ENCODE measurements at places on chromosomes 5 and 9.

DNA sequence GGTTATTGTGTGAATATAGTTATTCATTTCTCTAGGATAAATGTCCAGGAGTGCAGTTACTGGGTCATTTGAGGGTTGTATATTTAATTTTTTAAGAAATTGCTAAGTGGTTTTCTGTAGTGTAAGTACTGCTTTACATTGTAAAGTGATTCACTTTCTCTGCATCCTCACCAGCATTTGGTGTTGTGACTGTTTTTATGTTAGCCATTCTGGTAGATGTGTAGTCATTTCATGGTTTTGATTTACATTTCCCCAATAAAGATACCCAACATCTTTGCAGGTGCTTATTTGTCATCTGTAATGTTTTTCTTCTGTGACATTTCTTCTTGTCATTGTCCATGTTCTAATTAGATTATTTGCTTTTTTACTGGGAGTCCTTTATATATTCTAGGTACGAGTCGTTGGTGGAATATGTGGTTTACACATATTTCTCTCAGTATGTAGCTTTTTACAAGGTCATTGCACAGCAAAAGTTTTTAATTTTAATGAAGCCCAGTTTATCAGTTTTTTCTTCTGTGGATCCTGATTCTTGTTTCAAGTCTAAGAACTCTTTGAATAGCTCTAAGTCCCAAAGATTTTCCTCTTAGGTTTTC is 34.0 kb downstream of the SCGB3A1 start:
- no peak for DNase-seq

DNA sequence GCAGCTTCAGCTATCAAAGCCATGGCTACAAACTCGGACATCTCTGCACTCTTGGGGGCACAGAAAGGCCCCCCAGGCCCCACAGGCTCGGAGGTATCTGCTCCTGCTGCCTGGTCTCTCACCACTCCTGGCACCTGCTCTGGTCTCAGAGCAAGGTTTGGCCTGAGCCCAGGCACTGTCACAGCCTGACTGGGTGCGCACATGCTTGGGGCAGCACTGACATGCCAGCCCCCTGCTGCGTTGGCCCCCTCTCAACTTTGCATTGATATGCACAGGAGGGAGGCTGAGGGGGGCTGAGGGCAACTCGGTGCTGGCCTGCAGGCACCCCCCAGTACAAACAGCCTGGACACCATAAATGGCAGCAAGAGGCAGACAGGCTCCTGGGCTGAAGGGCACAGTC is 27.1 kb upstream of the GHR start:
- no peak for DNase-seq

GRCh38 chr5:129046151-129046550 is 48.4 kb upstream of the ISOC1 start:
- no peak for DNase-seq

DNA sequence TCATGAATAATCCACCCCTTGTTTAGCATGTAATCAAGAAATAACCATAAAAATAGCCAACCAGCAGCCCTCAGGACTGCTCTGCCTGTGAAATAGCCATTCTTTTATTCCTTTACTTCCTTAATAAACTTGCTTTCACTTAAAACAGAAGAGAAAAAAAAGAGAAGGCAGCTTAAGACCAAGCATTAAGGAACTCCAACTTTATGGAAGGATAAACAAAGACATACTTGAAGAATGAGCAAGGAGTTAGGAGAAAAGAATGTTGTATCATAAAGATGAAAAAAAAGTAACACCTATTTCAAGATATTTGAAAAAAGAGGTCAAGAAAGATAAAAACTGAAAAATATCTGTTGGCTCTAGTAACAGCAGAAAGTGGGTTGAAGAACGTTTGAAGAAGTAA is 107.6 kb downstream of the RNF180 start:
- no peak for DNase-seq

DNA sequence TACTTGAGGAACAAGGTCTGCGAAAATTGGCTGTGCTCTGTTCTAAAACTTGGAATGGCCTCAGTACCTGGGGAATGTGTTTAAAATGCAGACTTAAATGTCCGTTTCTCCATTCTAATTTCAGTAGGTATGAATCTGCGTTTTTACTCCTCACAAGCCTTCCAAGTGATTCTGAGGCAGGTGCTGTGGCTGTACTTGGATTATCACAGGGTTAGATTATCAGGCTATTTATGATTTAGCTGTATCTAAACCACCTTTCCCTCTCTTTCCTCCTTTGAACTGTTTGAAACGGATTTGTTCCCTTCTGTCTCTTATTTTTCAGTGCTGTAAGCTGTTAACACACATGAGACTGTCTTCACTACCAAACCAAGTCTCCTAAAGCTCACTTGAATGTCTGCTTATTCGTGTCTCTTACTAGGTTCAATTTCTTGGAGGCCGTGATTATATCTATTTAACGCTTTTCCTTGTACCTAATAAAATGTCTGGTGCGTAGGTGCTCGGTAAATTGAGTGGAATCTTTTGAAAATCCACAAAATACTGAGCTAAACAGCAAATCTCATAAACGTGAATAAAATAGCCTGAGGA is 714 bp upstream of the CETN3 start:
- DNase-seq: no peak

Data from activated naive CD4-positive, alpha-beta T cell (primary cell).